ENCODE measurements at places on chromosomes 4 and X.

DNA sequence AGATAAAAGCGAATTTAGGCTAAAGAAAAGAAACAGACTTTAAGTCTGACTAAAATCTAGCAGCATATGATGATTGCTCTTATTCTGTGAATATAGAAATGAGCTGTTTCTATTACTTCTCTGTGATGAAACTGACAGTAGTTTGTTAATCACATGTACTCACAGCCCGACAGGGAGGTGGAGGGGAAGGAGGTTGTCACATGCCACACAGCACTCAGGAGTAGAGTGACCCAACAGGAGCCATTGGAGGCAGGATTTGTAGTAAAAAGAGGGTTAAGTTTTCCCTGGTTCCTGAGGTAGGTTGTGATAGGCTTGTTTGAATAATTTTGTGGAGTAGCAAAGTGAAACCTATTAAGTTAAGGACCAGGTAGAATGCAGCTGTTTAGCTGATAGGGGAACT, 495.9 kb downstream of the CENPC start:
- no peak for DNase-seq

- DNase-seq, result no peak
These were observed 6.4 kb upstream of the VAMP7 start for GRCh38 chrX:155874571-155875244.

DNA sequence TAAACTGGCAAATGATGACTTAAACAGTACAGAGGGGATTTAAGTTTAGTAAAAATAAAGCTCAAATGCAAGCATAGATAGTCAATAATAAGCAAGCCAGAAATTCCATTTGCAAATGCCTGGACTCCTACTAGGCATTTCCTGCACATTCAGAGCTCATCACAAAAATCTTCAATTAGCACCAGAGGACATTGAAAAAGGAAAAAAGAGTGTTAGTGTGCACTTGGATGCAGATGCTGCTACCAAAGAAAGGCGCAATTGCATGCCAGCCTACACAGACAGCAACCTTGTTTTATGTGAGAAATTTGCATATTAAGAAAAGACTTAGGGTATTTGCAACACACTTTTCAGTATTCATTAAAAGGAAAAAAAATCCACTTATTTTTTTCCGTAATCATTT, 282.1 kb downstream of the GRIA2 start:
- DNase-seq, result no peak

- DNase-seq, result no peak
These were observed 797 bp downstream of the TXLNG start for GRCh38 chrX:16786791-16787735.

DNA sequence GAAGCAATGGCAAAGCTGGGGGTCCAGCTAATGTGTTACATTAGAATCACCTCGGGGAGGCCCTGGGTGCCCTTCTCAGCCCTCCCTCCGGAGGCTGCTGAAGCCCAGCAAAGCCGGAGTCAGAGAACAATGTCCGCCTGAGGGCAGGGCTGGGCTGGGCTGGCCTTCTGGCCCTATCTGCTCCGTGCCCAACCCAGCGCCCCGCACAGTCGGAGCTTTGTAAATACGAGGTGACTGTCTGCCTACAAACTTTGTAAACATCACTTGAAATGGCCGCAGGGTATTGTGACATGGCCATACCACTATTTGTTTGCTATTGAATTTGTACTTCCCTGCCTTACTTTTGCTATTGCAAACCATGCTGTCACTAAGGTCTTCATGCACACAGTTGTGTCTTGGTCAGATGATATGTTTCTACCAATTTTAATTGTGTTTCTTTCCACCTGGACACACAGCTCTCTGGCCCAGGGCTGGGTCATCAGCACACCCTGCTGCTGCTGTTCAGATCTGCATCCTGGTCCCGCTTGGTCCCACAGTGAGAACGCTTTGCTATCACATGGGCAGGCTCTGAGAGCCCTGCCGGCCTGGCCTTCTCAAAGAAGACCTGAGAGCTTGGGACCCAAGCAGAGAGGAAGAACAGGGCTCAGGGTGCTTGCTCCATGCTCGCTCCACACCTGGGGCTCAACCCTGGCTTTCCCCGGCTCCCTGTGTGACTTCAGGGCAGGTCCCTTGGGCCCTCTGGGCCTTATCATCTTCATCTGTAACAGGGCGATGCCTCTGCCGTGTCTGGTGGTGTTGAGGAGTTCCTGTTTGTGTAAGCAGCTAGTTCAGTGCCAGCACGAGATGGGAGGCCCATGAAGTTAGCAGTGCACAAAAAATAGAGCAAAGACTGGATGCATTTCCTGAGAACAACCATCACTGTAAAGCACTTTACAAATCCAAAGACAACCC, 2.3 kb downstream of the S100P start:
- peak; percentile 82 for DNase-seq

- DNase-seq, result no peak
These were observed 277.9 kb downstream of the ADGRA3 start for GRCh38 chr4:22237846-22238494.

DNA sequence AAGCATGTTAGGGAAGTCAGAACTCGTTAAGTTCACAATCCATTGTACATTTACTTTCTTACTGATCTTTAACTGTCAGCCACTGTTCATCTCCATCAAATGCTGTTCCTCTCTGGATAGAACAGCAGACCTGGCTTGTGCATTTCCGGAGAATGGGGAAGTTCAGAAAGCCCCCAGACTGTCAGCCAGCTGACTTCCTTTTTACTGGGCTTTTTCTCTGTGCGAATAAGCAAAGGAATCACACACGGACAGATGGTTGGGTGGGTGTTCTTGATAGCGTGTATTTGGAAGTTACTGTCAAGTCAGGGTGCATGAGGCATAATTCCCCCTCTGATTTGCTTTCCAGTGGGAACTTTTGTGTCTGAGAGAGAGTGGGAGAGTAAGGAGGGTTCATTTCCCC, 56.8 kb downstream of the TSPAN7 start:
- DNase-seq, result no peak

DNA sequence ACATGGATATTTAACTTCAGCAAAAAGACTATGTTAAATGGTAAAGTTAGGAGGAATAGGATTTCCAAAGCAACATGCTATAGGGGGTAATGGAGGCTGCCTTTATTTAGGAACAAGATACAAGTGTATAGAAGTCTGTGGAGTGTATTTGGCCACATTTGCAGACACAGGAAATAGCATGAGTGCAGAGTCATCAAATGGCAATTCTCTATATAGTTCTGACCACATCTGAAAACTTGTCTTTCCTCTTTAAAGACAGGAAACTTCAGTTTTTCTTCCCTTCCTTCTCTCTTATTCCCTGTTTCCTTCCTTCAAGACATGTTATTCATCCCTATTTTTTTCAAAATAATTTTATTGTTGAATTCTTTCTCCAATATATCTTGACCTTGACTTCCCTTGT, 119.3 kb upstream of the PITX2 start:
- DNase-seq, result no peak

- no peak for DNase-seq
These were observed 134.2 kb upstream of the RAP2C start for GRCh38 chrX:132353430-132353829.

GRCh38 chr4:100938698-100939097, 408.6 kb downstream of the PPP3CA start:
- DNase-seq, result no peak

GRCh38 chrX:39952989-39953388, 144.8 kb downstream of the BCOR start:
- no peak for DNase-seq

DNA sequence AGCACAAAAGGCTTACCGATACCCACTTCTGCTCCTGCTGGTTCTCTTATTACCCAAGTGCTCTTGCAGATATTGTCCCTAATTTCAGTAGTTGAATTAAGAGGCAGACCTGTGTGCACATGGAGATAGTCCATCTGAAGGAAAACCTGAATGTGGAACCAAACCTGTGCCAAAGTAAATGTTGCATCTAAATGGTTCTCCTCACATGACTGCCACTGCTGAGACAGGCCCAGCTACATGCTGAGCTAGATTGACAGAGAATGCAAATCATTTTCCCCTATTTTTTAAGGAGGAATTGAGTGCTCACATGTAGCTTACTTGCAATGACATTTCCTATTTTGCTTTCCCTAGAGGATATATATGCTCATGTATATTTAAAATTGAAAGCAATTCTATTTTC, 609.1 kb upstream of the TECRL start:
- no peak for DNase-seq

DNA sequence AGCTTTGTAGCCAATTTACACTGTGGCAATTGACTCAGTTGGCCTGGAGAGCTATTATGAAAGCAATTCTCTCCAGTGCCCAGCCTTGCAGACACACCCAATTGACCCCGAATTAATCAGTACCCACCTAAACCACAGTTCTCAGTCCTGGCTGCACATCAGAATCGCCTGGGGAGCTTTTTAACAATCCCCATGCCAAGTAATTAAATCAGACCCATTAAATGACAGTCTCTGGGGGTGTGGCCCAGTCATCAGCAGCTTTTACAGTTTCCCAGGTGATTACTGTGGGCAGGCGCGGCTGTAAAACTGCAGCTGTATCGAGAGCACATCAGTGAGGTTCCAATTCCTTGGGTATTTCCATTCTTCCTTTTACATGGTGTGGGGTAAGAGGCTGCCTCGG, 460.9 kb upstream of the FAT1 start:
- DNase-seq, result peak; percentile 78

- peak; percentile 4 for DNase-seq
These were observed 69.8 kb upstream of the FAT4 start for GRCh38 chr4:125244848-125245450.

DNA sequence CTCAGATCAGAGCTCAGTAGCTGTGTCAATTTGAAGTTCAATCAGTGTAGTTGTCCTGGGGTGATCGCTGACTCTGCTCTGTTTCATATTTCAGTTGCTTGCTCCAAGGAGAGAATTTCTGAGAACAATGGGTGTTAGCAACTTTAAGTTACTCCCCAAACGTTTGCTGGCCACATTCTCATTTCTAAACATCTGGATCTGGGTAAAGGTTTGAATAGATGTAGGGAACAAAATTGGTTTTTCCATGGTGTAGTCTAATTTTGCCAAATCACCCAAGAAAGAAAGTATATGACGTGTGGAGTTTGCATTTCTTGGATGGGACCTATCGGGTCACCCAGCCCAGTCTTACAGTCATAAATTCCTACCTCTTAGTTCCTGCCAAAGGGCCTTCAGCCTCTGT, 103.7 kb downstream of the AKAP4 start:
- DNase-seq, result no peak

DNA sequence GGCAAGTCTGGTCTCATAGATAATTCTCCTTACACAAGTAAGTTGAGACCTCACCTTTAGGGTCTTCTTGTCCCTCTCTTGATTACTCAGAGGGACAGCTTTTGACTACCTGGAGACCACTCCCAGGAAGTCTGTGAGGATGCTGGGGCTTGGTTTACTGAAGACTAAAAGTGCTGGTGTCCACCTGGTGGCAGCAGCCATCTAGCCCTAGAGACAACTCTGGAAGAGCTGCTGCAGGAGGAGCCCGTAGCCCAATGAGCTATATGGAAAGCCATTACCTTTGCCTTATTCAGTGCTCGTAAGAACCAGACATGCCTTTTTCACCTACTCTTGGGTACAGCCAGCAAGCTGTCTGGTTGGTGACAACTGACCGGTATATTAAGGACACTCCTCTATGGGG, 7.3 kb downstream of the FGFBP2 start:
- no peak for DNase-seq

GRCh38 chr4:137998666-137999429, 243.3 kb downstream of the SLC7A11 start:
- DNase-seq, result no peak

DNA sequence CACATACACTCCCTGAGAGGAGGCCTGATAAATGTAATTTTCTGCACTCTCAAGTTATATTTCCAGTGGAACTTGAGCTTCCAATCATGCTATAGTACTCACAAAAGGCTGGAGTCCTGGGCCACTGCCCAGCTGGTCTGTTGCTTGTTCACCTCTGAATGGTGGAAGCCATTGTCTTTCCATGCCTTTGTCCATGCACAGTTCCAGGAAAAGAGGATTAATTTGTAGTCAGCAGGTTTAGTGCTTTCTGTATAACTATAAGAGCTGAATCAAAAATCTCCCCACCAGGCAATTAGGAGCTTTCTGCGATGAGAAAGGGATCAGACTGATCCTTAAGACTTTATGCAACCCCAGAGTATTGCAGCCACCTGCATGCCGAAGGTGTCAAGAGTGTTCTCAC, 195.4 kb upstream of the PGRMC2 start:
- DNase-seq, result no peak

DNA sequence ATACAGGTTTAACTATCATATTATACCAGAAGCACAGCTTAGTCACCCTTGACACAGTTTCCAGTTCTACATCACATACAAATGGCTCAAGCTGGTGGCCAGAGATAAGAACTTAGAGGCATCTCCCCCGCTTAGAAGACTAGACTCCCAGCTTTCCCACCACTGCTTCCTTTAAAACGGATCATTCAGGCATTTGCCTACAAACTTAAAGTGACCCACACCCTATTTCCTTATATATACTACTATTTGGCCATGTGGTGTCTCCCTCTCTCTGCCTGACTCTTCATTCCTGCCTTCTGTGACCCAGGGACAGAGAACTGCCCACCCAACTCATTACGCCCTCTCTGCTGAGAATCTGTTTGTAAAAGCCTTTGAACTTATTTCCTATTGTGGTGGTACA, 781.2 kb upstream of the DIAPH2 start:
- DNase-seq, result no peak

- peak; percentile 39 for DNase-seq
These were observed 175.6 kb downstream of the SNCA start for GRCh38 chr4:89661173-89661899.

GRCh38 chr4:79083406-79084010, 144.3 kb upstream of the PAQR3 start:
- no peak for DNase-seq

- no peak for DNase-seq
These were observed 32.6 kb downstream of the HMX1 start for GRCh38 chr4:8838961-8839431.

GRCh38 chr4:111187108-111187507, 564.2 kb upstream of the PITX2 start:
- DNase-seq, result no peak

DNA sequence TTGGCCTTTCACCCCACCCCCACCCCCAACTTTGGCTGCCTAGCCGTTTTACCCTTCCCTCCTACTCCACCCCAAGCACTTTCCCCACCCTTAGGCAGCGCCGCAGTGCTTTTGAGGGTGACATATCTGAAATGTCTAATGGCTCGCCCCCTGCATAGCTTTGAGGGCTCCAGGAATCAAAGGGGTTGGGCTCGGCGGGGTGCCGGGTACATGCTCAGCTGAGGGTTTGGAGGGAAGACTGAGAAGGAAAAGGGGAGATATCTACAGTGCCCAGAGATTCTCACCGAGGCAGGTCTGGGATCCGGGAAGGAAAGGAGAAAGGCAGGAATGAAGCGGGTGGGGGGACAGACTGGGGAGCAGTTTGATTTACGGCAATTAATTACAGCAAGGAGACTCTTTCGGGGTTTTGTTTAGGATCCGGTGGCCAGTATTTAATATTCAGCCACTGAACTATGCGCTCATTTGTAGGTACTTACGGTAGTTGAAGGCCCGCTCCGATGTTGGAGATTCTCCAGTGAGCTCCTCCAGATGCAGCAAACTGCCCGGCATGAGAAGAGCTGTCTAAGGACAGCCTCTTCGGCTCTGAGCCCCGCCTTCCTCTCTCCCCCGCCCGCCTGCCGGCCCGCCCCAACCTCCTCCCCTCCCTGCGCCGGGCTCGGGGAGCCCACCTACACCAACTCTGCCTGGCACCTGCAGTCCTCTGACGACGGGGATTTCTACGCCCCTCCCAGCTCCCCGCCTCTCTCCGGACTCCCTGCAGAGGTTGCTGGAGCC, at the start of gene IGSF1:
IGSF1 (minus strand) TSS at position 569 of the 774 bp plus-strand sequence. CDS start 2,632 bp downstream, outside the sequence.
- no peak for DNase-seq

GRCh38 chrX:30982467-30982866, 89.4 kb downstream of the FTHL17 start:
- DNase-seq, result no peak

GRCh38 chr4:163180090-163180489, 13.4 kb upstream of the NAF1 start:
- no peak for DNase-seq

Measured in LoVo (cell line).